RPMI8226 (cell line): ENCODE measurements at places on chromosomes 7 and 10.

- no peak for DNase-seq
These were observed 20.7 kb downstream of the AMZ1 start for GRCh38 chr7:2708547-2709310.

DNA sequence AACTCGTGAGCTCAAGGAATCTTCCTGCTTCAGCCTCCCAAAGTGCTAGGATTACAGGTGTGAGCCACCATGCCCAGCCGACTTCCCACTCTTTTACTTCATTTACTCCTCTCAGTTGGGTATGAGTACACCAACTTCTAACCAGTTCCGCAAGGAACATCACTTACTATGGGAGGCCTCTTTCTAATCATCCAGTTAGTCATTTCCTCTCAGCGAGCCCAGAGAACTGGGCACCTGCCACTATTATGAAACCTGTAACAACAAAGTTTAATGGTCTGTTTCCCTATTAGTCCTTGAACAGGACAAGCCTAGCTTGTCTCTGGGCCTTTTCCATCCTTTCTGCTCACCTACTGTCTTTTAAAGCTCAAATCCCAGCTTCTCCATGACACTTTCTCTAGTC lies 88.8 kb downstream of the DNMBP start:
- DNase-seq, result no peak

DNA sequence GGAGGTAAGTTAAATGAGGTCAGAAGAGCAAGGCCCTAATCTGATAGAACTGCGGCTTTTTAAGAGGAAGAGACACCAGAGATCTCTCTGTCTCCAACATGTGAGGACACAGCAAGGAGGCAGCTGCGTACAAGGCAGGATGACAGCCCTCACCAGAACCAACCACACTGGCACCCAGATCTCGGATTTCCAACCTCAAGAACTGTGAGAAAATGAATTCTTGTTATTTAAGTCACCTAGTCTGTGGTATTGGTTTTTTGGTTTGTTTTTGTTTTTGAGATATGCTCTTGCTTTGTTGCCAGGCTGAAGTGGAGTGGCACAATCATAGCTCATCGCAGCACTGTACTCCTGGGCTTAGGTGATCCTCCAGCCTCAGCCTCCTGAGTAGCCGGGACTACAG lies 127.2 kb downstream of the DLG5 start:
- DNase-seq, result no peak

- DNase-seq, result peak; percentile 23
These were observed 43.1 kb upstream of the FOXK1 start for GRCh38 chr7:4638781-4639575.

- DNase-seq, result no peak
These were observed 4.8 kb upstream of the DNAAF5 start for GRCh38 chr7:721619-722248.

GRCh38 chr7:77258014-77258413 lies 58.4 kb upstream of the FGL2 start:
- no peak for DNase-seq

DNA sequence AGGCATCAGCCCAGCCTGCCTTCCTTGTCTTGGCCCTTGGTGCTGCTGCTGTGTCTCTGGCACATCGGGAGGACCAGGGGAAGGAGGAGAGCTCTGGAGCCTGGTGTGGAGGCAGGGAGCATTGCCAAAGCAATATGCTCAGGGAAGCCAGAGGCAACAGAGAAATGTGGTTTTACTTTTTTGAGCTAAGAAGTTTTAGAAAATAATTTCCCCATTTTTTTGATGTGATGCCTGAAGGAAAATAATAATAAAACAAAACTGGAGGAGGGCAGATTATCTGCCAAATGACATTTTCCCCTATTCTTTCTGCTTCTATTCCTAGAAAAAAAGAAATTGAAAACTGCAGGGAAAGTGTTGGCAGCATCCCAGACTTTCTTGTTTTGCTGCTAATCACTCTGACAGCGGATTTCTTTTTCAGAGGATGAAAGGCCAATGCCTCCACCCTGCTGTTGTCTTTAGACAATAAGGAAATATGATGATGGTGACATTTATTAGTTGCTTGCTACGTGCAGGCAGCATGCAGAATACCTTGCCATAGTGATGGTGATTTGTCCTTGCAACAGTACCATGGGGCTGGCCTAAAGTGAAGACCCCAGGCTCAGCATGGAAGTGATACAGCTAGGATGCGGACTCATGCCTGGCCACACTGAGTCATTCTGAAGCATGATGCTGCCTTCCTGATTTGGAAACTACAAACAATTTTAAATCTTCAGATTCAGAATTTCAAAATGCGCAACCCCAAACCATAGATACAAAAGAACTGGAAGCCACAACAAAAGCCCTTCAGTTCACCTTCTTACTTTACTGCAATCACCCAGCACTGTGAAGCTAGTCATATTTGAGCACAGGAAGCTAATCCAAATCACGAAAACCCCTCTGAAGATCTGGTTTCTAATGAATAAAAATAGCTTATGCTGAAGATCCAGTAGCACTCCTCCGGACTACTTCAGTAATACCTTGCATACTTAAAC lies 260.2 kb upstream of the TMEM72 start:
- DNase-seq, result no peak

- no peak for DNase-seq
These were observed 11.5 kb upstream of the PLAU start for GRCh38 chr10:73899423-73899822.

DNA sequence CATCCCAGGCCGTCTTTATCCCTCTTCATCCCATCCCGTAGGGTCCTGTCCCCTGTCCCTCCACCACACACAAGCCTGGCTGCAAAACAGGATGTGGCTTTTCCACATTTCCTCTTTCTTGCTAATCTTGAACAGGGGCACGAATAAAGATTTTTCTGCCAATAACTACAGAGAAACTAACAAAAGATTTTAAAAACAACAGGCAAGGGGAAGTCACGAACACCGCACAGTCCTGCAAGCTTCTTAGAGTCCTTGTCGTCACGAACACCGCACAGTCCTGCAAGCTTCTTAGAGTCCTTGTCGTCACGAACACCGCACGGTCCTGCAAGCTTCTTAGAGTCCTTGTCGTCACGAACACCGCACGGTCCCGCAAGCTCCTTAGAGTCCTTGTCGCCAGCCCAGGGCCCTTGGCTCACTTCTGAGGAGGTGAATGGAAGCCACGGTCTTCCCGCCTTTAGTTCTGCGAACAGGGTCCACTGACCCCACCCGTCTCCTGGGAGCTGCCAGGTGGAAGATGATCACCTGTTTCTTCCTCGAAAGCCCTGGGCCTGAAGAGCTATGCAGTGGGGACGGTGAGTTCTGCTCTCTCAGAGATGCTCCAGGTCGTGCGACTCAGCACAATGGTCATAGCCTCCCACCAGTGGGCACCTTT lies 10.3 kb upstream of the INSIG1 start:
- no peak for DNase-seq

DNA sequence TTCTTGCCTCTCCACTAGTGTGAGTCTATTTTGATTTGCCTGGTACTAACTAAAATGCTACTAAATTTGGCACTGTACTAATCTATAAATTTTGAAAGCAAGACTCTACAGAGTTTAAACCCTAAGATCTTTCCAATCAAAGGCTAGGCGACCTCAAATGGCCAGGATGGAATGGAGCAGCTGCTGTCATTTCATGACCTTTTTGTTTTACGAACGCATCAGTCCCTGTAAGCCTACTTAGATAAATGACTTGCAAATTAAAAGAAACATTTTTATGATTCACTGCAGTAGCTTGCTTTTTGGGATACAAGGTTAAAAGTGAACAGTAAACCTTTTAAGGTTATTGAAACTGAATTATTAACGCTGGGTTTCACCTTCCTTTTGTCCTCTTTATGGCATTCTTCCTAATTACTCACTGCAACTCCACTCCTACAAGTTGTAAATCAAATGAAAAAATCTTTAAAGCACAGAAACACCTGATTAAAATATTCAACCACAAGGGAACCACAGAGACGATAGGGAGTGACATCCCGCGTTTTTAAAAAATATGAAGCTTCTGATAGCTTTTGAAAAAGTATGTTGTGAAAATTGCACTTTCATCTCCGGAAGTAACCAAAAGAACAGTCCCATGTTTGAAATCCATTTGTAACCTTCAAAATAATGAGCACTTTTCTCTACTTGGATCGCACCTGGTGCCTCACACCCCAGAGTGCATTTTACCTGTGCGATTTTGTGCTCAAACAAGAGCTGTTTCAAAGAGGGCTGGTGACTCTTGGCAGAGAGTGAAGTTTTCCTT lies 595.1 kb downstream of the PARD3 start:
- DNase-seq, result no peak

DNA sequence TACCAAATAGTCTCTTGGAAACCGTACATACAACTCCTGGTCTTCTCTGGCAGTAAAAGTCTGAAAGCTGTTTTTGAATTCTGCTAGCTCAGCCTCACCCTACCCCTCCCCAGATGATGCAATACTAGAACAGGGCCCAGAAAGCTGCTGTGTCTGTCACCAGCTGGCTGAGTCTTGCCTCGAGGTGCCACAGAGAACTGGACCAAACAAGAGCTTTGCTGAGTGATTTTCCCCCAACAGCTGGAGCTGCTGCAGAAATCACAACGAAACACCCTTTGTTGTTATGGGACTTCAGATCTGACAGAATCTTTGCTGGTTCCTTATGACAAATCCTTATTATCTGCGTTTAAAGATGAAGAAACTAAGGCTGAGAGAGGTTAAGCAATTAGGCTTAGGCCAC lies 134.1 kb downstream of the SPAG6 start:
- DNase-seq, result peak; percentile 29

DNA sequence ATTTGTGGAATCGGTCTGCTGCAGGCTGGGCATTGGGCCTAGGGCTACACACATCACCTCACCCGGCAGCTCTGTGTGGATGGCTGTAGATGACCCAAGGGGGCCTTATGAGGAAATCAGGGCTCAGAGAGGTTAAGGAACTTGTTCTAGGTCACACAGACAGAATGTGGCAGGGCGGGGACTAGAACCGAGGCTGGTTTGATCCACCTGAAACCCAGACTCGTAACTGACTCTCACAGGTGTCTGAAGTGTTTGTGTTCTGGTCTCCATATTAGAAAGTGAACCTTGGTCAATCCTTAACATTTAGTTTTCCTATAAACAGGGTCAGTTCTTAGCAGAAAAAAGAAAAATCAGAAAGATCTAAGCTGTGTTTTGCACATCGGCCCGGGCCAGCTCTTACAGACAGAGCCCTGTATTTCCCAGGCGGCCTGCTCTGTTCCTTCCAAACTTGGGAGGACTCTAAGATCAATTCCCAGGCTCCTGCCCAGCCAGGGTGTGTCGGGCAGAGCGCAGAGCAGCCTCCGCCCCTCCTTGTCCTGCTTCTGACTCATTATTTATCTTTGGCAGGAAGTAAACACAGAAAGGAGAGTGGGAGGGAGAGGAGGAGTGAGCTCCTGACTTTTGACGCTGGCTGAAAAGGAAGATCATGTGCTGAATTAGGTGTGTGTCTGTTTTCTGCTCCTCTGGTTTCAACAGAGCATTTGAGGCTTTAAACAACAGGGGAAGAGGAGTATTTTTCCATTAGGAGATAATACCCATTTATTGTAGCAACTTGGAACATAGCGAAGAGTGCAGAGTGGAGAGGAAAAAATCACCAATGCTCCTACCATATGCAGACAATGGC lies 74.1 kb downstream of the TACC2 start:
- no peak for DNase-seq

DNA sequence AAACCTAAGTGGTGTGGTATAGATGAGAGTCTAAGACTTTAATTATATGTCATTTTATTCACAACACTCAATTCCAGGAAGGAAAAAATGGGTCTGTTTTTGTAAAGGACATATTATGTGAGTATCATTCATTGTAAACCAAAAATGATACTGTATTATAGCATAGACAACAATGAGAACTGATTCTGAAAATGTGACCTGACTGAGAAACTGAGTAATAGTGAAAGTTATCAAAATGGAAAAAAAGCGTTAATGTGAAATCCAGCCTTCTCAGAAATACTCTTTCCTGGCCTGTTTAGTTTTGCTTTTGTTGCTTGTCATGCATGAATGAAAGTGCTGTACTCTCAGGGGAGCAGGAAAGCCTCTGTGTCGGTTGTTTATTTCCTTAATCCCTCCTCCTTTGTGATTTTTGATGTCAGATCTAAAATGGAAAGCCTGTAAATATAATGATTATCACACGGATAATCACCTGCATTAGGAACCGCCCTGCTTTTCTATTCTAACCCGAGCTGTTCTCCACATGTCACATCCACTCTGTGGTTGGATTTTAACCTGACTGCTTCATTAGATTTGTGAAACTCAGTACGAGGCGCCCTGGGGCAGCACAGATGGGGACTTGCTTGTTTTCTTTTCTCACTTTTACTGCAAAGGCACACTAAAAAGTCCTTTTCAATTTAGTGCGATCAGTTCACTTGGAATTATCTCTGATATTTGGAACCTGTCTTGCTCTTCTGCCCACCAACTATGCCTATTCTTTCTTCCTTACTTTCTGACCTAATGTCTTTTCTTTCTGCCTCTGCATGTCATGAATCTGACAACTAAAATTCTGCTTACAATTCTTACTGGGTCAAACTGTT lies 240.9 kb upstream of the KAT6B start:
- peak; percentile 53 for DNase-seq

- no peak for DNase-seq
These were observed 15.9 kb downstream of the PRKG1 start for GRCh38 chr10:51090190-51090589.

GRCh38 chr10:77810446-77811335 lies 115.9 kb downstream of the DLG5 start:
- DNase-seq, result no peak

DNA sequence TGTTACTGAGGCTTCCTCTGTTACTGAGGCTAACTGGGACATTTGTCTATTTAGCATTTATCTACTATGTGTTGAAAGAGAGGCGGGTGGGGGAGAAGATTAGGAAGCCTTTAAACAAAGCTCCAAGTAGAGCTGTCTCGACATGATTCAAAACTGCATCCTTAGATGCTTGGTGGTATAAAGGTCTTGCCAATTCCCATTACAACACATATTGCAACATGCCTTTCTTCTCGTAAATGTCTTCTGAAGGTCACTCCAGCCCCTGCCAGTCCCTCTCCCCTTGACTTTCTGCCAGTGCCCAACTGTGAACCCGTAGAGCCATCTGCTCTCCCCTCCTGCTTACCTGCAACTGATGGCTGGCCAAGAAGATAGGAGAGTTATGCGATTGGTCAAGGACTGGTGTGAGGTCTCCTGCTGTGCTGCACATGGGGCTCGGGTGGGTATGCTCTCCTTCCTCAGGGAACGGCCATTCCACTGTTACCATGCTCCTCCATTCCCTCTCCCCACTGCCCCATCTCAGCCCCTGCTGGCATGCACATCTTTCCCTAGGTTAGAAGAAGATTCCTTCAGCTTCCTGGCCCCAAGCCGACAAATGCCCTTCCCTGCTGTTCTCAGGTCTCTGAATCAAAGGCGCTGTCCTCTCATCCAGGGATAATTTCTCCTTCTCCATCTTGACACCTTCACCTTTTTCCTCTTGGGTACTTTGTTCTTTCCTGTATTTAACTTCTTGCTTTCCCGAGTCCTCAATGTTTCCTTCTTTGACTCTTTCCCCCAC lies 43.6 kb upstream of the ZNF32 start:
- DNase-seq, result no peak
